ENCODE measurements at places on chromosomes 5 and 9.

GRCh38 chr5:111472579-111472978 lies 39.8 kb downstream of the STARD4 start:
- no peak for DNase-seq

- no peak for DNase-seq
Observed at GRCh38 chr5:10645146-10645545, 81.3 kb downstream of the ANKRD33B start.

DNA sequence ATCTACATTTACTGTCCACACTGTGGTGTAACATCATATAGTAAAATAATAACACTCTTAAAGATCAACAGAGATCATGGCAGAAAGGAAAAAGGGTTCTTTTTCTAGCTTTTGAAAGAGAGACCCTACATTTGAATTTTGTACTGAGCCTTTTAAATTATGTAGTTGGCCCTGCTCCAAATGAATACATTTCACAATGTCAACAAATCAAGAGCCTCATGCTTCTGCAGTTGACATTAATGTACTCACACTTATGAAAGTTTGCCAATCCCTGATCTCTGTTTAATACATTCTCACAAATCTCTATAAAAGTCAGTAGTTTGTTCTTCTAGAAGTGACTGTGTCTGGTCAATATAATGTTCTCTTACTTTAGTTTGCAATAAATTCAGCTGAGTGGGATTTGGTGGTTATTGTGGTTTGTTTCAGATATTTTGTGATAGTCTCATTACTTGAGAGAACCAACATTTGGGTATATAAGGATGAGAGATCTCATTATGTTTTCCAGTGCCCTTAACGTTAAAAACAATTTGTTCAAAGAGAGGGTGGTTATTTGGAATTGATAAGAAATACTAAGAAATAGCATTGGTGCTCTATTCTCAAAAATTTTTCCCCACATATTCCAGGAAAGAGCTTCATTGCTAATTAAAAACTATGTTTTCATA lies 277.8 kb upstream of the FTMT start:
- DNase-seq, result no peak

GRCh38 chr9:78188594-78188993 lies 47.3 kb upstream of the CEP78 start:
- no peak for DNase-seq

Measured in cortex of kidney (tissue), 1 donor.